Stimulated activated CD4-positive, alpha-beta T cell treated with anti-CD3 and anti-CD28 coated beads, Interleukin-1b, Interleukin-23, amount 100 ng/mL, for 48 hours (primary cell): ENCODE measurements at places on chromosomes 6 and 20.

GRCh38 chr6:153862927-153863326, 176.1 kb upstream of the OPRM1 start:
- DNase-seq: no peak

GRCh38 chr6:160132776-160133338, 11.2 kb downstream of the SLC22A1 start:
- DNase-seq: no peak

DNA sequence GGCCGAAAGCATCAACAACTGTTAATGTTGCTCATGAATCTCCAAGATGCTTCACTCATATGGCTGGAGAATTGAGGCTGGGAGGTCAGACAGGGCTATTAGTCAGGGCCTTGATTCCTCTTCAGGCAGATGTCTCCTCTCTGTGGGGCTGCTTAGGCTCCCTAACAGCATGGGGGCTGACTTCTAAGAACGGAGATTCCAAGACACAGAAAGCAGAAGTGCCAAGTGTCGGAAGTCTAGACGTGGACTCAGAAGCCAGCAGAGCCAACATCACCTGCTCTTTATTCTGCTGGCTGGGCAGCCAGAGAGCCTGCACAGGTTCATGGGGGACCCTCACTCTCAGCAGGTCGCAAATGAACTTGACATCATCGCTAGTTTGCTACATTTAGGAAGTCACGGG, 279.8 kb downstream of the CDH26 start:
- no peak for DNase-seq

- no peak for DNase-seq
Measured at GRCh38 chr6:103042336-103042735, 1648.8 kb downstream of the GRIK2 start.
